A549 treated with CORT108297 at 1 μM for 4 hours (cell line): ENCODE measurements at places on chromosomes 7 and 10. TPM values are rescaled to one million over a fixed set of nuclear protein-coding genes. Genes with fewer than 3 reads are reported as not detected.

PIP gene
- total RNA-seq: 0.15 to 0.38 TPM (median 0.18 TPM) in 3 of 5 replicates, not detected in the others

ASAH2 gene
- total RNA-seq: 0.87 to 4.2 TPM (median 2.7 TPM) in 5 replicates

CEP55 gene
- total RNA-seq: 55.6 to 80.3 TPM (median 65.6 TPM) in 5 replicates

VSIR gene
- total RNA-seq: 21.0 to 35.4 TPM (median 34.3 TPM) in 5 replicates

HOXA3 gene
- total RNA-seq: 6.1 to 10.2 TPM (median 9.8 TPM) in 5 replicates

UCMA gene
- total RNA-seq: not detected in 5 replicates

C10orf53 gene
- total RNA-seq: not detected in 5 replicates

CPA2 gene
- total RNA-seq: 0.09 to 0.13 TPM in 2 of 5 replicates, not detected in the others
